ENCODE measurements at places on chromosomes 7 and 10.

DNA sequence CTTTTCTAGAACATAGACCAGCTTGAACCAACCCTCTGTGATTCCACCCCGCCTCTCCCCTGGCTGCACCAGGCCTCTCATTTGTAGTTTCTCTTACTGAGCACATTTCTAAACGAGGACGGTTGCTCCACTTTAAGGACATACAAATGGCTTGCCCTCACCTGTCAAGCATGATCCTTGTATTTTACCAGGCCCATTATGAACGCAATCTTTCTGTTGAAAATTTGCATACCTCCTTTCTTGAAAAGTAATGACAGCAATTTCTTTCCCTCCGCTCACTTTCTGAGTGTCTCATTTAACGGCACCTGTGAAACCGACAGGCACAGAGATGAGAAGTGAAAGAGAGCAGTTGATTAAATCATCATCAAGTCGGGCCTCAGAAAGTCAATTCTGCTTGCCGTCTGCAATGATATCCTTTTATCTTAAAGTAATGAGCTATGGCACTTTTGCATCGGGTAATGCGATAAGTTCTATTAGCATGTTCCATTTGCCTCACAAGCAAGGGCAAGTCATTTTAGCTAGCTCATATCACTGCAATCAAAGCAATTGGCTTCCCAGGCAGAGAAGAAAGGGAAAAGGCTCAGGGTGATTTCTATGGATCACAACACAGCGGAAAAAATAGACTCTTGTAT is 705.6 kb upstream of the GALNT17 start:
- no peak for ATAC-seq

DNA sequence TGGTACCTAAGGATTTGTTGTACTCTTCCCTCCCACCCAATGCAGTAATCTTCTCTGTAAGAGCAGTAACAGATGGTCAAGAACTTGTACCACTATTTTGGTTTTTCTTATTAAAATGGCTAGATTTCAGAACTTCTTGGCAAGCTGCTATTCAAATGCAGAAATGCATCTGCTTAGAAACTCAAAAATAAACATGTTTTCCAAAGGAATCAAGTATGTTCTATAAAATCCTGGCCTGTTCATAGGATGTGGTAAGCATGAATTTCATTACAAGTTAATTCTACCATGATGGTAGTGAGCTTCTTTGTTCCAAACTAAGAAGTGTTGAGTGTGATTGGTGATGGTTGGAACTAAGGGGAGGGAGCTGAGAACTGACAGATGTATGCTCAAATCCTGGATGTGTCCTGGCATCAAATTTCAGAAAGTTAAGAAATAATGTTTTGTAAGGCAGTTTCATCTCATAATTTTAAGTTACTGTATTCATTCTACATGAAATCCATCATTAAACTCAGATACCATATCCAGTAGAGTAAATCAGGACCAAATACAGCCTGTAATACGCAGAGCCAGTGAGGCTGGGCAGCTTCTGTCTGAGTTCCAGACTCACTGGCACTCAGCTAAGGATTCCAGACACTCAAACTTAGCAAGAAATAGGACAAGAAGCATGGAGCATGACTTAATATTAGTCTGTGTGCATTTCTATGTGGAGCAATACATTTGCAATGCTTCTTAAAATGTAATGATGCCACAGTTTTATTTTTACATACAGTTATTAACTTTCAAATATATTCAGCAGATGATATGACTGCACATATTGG is 119.6 kb downstream of the TES start:
- no peak for ATAC-seq

DNA sequence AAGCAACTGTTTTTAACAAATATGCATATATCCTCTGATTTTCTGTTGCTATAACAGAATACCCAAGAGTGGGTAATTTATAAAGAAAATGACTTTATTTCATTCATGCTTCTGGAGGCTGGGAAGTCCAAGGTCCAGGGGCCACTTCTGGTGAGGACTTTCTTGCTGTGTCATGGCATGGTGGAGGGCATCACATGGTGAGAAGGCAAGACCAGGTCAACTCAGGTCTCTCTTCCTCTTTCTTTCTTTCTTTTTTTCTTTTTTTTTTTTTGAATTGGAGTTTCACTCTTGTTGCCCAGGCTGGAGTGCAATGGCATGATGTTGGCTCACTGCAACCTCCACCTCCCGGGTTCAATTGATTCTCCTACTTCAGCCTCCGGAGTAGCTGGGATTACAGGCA is 303.0 kb upstream of the C7orf33 start:
- ATAC-seq, result no peak

DNA sequence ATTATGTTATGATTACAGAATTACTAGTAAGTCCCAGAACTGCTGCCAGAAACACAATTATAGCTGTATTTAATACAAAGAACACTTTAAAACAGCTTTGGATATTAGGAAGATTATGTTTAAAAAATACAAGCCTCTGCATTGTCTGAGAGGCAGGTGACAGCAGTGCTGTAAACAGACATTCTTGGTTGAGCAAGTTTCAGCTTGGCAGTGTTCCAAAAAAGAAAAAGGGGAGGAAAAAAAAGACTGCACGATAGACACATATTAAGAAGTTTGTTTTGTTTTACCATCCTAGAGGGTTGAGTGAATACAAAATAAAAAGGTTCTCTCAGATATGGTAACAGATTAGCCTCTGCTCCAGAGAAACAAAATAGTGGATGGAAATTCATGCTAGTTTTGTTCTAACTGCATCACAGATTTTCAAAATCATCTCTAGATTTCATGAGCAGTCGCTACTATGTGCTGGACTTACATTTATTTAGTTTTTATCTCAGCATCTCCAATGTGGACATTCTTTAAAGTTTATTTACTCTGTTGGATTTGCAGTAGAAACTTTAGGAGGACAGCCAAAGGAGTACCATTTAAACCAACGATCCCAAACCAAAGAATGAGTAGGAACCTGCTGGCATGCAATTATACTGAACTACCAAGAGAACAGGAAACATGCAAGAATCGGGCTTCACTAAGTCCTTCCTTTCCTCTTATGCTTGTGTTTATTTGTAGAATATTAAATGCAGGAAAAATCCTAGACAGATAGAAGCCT is 9.0 kb downstream of the FAM204A start:
- ATAC-seq, result no peak

DNA sequence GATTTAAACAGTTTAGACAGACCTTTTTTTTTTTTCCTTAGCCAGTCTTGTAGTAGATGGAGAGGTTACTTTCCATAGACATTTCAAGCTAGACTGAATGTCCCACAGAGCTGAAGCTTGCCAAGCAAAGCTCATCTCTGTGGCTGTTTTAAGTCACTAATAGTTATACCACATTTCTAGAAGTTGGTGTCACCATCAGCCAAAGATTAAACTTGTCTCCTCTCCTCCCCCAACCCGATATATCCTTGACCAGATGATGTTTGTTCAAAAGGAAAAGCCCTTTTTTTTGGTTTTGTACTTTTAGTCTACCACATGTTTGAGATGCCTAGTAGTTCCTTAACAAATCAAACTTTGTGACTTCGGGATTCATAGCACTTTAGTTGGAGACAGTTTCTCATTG is 66.1 kb downstream of the ADD3 start:
- no peak for ATAC-seq

- ATAC-seq, result no peak
These were observed 19.3 kb upstream of the MYH16 start for GRCh38 chr7:99253369-99253768.

- peak; percentile 56 for ATAC-seq
These were observed 19.8 kb downstream of the DNAJB12 start for GRCh38 chr10:72334825-72335393.

GRCh38 chr7:73909996-73910395 is 49.0 kb downstream of the TMEM270 start:
- ATAC-seq, result no peak

GRCh38 chr7:147472556-147472955 is 1118.0 kb upstream of the C7orf33 start:
- ATAC-seq, result no peak

- no peak for ATAC-seq
These were observed 135.2 kb upstream of the AGK start for GRCh38 chr7:141415999-141416398.

DNA sequence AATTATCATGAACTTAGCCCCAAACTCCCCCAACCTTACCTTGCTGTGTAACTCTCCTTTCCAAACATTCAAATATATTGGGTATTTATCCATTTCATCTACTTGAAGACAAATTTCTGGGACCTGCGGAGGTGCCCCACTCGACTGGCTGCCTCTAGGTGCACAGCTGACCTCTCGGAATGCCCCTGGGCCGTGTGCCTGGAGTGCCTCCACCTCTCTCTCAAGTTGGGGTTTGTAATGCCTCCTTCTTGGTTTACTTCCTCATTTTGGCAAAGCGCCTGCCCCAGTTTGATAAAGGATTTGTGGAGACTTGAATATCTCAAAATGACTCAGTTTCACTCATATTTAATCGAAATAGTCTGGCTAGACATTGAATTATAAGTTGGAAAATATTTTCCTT is 16.6 kb downstream of the ZNF777 start:
- ATAC-seq, result no peak

DNA sequence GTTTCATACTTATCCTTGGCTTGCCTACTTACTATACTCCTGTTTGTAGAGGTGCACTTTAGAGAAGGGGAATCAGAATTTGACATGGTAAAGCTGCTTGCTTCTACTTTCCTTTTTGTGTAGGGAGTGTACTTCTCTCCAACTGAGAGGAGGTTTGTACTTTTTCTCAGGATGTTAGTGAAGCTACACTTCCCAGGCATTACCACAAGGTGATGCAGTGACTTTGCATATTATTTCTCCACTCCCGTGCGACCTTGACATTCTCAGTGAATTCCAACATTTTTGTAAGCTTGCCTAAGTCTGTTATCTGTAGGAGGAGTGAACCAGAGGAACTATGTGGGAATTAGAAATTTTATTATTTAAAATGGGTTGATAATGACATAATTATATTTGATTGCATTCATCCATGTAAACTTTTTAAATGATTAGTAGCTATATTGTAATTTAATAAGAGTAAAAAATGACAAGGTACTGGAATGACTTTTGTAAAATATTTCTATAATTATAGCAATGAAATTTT is 5.2 kb downstream of the TAX1BP1 start:
- no peak for ATAC-seq

GRCh38 chr7:156194813-156195212 is 382.6 kb upstream of the SHH start:
- no peak for ATAC-seq

GRCh38 chr7:96151889-96152288 is 170.0 kb downstream of the SLC25A13 start:
- no peak for ATAC-seq

- ATAC-seq, result no peak
These were observed 34.9 kb downstream of the GBX1 start for GRCh38 chr7:151132461-151133205.

GRCh38 chr7:141328290-141328689 is 222.9 kb upstream of the AGK start:
- ATAC-seq, result no peak

GRCh38 chr10:5958077-5958476 is 19.3 kb downstream of the IL15RA start:
- ATAC-seq, result no peak

DNA sequence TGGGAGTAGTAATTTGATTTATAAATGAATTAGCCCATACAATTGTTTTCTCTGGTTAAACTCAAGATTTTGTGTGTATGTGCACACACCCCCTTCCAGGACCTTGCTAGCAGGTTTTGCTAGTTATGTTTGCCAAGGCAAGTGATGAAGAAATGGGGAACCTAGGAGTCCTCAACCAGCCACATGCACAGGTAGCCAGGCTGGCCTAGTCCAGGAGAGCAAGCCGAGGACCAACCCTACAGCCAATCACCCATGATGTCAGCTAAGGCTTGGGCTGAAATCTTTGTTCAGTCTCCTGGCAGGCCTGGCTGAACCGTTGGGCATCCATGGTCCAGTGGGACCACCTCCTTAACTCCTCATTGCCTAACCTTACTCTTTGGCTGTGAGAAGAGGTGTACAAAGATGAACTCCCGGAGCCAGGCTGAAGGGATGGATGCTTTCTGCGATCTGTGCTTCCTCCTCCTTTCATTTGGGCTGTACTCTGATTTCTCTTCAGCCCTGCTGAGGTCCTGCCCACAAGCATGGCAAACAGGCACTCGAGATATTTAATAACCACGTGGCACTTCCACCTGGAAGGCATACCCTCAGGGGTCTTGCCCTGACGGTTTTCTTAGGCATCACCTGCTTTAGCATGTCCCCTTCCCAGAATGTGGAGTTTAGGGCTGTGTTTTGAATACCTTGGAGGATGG is 22.1 kb downstream of the HNRNPA2B1 start:
- no peak for ATAC-seq

GRCh38 chr7:111752022-111752582 is 189.8 kb upstream of the IMMP2L start:
- no peak for ATAC-seq

DNA sequence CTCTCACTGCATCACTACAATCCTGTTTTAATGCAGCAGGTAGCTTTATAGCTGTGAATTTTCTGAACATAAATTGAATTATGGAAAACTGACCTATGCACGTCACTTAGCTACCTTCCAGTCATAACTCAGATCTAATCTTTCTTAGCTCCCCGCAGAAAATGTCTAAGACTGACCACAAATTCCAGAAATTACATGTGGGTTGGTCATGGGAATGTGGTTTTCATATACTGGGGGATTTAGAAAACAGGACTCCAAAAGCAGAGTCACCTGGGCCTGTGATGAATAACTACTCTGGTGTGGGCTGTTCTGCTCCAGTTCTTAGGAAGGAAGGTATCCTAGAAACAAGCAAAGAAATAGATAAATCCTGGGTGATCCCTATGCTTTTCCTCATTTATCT is 178.4 kb upstream of the LRRTM3 start:
- ATAC-seq, result no peak

- ATAC-seq, result no peak
These were observed 215.3 kb downstream of the MAD1L1 start for GRCh38 chr7:2017481-2017891.

DNA sequence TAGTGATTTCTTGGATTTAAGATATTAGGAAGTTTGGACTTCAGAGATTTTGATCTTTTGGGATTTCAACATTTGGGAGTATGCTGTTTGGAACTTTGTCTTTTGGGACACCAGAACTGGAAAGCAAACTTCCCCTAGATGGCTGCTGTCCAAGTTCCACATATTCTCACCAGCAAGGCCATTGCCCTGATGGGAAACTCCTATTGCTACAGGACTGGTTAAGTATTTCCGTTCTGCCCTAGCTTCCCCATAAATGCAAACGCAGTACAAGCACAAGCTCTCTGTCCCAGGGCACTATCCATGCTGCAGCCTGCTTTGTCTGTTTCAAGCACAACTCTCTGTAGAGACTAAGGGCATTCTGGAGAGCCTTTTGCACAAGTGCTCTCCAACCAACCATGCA is 79.3 kb upstream of the SLC25A13 start:
- ATAC-seq, result no peak

All from activated CD4-positive, CD25-positive, alpha-beta regulatory T cell treated with anti-CD3 and anti-CD28 coated beads, Interleukin-2, amount 50 U/mL, for 24 hours (primary cell).